ENCODE measurements at places on chromosomes 4 and X. TPM values are rescaled to one million over a fixed set of nuclear protein-coding genes. Genes with fewer than 3 reads are reported as not detected.

The GPR82 gene
- 0.12 TPM for total RNA-seq

The CXorf38 gene
- total RNA-seq, result 17.5 TPM

DNA sequence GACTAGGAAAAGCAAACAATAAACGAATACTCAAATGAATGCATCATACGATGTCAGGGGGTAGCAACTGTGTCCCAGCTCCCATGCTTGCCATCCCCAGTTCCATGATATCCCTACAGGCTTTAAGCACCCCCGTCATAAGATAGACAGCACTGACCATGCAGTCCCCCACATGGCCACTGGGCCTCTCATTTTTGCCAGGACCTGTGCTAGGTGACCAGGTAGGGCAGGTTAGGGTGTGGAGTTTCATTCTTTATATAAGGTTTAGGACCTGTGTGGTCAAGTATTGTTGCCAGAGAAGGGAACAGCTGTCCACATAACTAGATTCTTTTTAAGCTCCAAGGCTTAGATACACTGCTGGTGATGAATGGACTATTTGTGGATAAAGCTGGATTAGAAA is 9.7 kb downstream of the PPEF2 start:
- H3K27ac ChIP-seq, result no peak overlapping the region
- H3K36me3 ChIP-seq, result no peaks in the 10 kb centered on the region
- H3K4me1 ChIP-seq, result no peaks in the 10 kb centered on the region

- H3K27ac ChIP-seq, result no peak overlapping the region
- peaks cover 30% of the 10 kb centered on the region for H3K4me1 ChIP-seq
- DNase-seq, result peak; percentile 30
- no peak overlapping the region for H3K4me3 ChIP-seq
- no peaks in the 10 kb centered on the region for H3K27me3 ChIP-seq
Measured at GRCh38 chr4:10416441-10416840, 40.8 kb downstream of the ZNF518B start.

The SLC10A4 gene
- total RNA-seq, result not detected

DNA sequence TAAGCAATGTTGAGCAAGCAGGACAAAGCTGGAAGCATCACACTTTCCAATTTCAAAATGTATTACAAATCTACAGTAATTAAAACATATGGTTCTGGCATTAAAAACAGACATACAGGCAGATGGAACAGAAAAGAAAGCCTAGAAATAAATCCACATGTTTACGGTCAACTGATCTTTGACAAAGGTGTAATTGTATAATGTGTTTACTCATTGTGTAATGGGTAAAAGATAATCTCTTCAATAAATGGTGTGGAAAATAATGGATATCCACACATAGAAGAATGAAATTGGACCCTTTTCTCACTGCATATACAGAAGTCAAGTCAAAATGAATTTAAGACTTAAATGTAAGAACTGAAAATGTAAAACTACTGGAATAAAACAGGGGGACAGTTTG is 394.2 kb downstream of the ANKRD50 start:
- peaks cover 12% of the 10 kb centered on the region for H3K27me3 ChIP-seq
- H3K27ac ChIP-seq, result no peak overlapping the region
- DNase-seq, result no peak
- H3K36me3 ChIP-seq, result no peaks in the 10 kb centered on the region

DNA sequence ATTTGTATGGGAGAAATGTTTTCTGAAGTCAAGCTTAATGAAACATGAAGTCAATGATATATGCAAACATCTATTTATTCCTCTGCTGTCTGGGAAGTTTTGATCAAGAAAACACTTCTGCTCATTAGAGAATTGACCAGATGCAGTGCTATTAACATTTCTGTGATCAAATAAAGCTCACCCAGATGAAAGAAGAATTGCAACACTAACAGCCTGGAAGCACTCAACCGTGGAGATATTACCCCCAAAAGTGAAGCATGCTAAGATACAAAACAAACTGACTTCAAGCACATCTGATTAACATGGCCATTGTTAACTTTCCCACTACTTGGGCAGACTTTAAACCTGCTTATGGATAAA is 73.7 kb upstream of the GUCY1A1 start:
- no peaks in the 10 kb centered on the region for H3K36me3 ChIP-seq
- H3K4me3 ChIP-seq, result no peak overlapping the region
- DNase-seq, result no peak
- no peaks in the 10 kb centered on the region for H3K4me1 ChIP-seq
- H3K27ac ChIP-seq, result no peak overlapping the region
- H3K27me3 ChIP-seq, result peaks cover 10% of the 10 kb centered on the region

- no peak overlapping the region for H3K4me3 ChIP-seq
- no peaks in the 10 kb centered on the region for H3K4me1 ChIP-seq
- H3K36me3 ChIP-seq, result peaks cover 12% of the 10 kb centered on the region
- DNase-seq, result no peak
- no peak overlapping the region for H3K27ac ChIP-seq
- no peaks in the 10 kb centered on the region for H3K27me3 ChIP-seq
Measured at GRCh38 chr4:139907001-139907809, 241.6 kb downstream of the MGST2 start.

The USP17L22 gene
- not detected for total RNA-seq

DNA sequence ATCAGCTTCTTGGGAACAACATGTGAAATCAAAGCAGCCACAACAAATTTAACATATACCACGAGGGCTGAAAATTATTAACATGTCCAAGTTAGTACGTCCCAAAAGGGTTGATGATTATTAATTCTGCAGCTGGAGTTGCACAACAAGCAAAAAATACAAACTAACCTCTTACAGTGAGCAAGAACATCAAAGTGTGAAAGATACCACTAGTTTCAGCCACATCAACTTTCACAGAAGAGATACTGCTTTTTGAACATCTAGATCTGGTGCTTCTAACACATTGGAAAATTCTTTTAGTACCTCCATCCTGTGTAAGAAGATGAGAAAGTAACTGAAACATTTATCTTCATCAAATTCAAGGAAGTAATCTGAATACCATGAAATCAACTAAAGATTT is 334.1 kb downstream of the PCDH7 start:
- no peak overlapping the region for H3K27ac ChIP-seq
- DNase-seq, result no peak
- H3K36me3 ChIP-seq, result no peaks in the 10 kb centered on the region
- no peak overlapping the region for H3K4me3 ChIP-seq

The NUDT11 gene
- 3.2 TPM for total RNA-seq

DNA sequence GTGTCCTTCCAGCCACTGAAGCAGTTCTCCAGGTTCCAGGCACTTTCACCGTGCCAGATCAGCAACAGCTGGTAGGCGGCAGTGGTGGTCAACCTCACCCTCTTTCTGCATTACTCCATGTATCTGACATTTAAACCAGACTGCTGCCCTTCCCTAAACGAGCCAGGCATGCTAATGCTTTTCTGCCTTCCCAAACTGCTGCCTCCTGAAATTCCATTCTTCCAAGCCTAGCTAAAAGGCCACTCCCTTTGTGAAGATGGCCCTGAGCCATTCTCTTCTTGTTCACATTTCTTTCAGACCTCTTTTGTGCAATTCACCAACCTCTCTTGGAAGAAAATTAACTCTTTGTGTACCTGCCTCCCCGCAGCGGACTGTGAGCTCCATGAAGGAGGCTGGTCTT is 73.7 kb downstream of the CHST7 start:
- no peak for DNase-seq
- peaks cover 3% of the 10 kb centered on the region for H3K4me1 ChIP-seq
- no peak overlapping the region for H3K27ac ChIP-seq

Data from activated naive CD8-positive, alpha-beta T cell treated with anti-CD3 and anti-CD28 coated beads for 36 hours (primary cell).